ENCODE measurements at places on chromosomes 1 and 21.
A peak's percentile ranks its signal among the peaks of the same experiment; 100 is the strongest.

DNA sequence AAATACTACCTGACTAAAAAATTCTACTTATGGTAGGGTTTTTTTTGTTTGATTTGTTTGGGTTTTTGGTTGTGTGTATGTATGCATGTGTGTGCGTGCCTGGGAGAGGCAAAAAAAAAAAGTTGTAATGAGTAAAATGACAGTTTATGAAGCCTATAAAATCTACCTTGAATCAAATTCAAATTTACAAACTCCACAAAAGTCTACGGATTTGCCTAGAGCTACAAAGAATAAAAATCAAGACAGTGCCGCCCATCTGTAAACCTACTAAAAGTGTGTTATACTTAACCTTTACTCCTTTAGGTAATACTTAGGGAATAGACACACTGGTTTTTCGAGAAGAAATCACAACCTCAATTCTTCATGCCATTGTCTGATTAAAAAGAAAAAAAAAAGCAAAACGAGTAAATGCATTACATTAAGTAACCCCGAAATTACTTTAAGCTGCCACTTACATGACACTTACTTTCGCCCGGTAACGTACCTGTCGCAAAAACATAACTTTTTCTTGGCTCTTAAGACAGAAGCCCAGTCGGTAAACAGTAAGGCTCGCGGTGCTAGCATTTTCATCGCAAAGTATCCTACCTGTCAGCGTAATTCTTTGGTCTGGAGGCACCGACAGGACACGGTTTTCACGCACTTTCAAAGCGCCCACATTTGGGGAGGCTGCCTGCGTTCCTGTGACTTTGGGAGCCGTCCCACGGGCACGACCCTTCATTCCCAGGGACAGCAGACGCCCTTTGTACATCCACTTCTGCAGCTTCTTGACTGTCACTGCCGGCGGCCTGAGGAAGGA, 951 bp downstream of the SYDE2 start:
- DNase-seq = no peak

- DNase-seq = peak; percentile 62
These were observed 1.6 kb upstream of the ZNF124 start for GRCh38 chr1:247173431-247173830.

GRCh38 chr1:92831368-92831761, 475 bp upstream of the RPL5 start:
- DNase-seq = no peak

DNA sequence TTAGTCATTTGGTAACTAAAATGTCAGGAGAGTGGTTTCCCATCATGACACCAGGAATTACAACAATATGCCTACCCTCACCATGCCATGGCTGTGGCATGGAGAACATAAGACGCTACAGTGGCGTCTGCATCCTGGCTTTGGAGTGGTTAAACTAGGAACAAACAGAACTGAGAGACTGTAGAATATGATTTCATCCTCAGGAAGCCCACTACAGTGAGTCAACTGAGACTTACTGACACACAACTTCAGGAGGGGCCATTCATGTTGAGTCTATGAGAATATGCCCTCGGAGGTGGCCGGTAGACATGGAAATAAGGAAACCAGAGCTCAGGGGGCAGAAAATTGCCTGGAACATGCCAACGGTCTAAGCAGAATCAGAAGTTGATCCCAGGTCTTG, 5.9 kb upstream of the BACE2 start:
- DNase-seq = no peak

DNA sequence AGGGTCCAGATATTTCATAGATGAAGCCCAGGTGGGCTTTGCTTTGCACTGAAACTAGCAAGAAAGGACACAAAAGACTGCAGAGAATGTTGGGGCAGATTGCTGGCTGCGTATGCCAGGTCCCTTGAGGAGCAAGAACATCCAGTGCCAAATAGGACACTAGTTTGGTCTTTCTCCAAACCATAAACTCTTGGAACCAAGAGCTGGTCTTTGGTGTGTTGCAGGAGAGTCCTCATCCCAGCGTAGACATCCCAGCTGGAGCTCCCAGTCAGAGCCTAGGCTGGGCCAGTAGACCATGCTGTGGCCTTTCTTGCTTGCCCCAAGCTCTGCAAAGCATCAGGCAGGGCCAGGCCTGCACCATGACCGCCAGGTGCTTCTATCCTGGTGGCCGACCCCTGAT, 87.5 kb downstream of the ATP5PO start:
- no peak for DNase-seq

DNA sequence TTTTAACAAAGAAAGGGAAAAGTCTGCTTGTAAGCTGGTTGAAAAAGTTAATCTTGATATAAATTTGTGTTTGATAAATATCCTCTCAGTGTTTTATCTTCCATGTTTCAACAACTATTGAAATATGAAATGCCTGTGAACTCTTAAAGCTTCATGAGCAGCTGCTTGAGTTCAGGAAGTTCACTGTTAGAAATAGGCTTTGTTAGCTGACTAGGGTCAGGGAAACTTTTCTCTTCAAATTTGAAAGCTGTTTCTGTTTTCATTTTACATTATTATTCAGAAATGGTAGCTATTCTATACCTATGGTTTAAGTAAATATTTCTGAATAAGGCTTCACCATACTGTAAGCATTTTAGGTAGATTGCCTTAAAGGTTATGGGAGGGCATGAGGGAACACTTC, 191.7 kb downstream of the HS2ST1 start:
- no peak for DNase-seq

DNA sequence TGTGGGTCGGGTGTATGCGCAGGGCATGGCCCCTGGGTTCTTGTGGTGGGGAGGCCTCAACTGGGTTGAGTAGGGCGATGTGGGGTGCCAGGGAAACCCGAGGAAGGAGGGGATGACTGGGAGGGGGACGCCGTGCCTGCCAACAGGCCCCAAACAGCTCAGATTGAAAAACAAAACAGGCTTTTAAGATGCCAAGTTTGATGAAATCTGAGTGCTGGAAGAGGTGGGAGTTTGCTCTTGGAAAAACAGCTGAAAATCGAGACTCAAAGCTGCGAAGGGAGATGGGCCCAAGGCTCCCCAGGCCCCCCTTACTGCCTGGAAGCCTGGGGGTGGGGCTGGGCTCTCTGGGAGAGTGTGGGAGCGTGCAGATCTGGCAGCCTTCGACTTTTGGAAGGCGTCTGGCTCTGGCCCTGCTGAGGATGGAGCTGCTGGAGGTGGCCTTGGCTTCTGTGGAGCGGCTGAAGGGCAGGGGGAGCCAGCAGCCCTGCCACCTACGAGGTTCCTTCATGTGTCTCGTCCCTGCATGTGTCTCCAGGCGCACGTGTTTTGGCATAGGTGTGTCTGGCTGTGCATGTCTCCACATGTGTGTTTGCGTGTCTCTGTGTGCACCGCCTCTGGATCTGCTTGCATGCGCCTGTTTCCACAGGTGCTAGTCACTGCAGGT, 33.3 kb downstream of the PTPRF start:
- DNase-seq = no peak
